HL-60 (cell line): ENCODE measurements at places on chromosomes 5 and 9.

DNA sequence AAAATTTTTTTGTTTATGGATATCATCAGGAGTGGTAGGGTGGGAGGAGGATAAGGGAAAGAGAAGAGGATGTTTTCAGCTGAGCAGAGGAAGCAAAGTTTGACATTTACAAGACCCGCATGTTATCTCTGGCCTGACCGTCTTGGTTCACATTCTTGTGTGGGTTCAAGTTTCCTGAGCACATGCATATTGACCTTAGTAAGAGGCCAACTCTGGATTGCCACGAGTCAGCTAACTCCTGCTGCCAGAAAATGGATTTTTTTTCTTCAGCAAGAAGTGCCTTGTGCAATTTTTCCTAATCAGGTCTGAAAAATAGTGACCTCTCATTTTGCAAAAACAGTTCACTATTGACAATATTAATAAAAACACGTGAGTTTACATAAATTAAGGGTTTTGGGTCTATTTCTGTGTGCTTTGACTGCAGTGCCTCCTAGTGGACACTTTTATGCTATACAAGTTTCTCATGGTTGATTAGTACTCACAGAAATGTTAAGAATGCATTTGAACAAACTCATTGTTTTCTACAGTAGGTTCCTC is 27.1 kb upstream of the BASP1 start:
- DNase-seq: no peak

DNA sequence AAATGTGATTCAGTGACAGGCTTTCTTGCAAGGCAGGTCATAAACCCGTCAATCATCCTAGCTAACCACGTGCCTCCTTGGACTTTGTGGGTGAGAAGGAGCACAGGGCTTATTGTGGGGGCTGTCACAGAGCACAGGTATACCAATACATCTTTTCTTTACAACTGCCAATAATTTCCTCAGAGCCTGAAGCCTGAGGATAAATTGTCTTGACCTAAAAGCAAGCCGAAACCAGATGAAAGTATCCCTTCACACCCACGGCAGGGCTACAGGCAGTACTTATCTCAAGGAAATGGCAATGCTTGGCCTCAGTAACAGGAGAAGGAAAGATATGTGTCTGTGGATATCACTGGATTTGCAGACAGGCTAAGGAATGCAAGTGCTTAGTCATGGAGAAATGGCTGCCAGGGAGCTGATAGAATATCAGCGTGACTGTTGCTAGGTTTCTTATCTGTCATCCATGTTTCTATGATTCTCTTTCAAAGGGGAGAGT is 90.3 kb upstream of the ZNF366 start:
- DNase-seq: no peak

DNA sequence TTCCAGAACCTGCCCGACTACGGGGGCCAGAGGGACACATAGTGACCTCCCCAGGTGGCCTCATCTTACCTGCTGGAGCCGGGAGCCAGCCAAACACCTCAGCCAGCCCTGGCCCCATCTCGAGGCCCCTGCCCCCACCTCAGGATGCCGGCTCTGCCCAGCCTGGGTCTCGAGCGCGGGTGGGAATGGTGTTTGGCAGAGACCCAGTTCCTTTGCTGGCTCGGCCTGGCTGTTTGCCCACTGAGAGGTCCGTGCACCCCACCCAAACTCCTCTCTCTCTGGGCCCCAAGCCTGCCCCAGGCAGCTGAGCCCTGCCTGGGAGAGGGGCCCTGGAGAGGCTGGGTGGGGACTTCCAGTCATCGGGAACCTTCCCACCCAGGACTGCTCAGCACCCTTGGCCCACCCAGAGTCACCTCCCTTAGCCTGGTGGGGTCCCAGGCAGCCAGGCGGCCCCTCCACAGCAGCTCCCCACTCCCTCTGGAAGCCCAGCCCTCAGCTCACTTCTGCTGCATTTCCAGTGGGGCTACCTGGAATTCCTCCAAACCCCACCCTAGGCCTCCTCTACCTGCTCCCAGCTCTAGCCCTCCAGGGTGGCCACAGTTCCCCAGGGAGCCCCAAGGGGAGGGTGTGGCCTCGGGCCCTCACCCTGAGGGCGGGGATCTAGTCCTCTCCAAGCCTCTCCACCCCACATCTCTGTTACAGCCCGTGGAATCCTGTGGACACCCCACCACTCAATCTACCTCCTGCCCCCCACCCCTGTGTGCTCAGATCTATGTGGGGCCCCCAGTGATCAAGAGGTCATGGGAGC is 42.4 kb upstream of the UBAC1 start:
- DNase-seq: no peak

- DNase-seq: no peak
Observed at GRCh38 chr5:123549256-123549904, 37.4 kb downstream of the CSNK1G3 start.

DNA sequence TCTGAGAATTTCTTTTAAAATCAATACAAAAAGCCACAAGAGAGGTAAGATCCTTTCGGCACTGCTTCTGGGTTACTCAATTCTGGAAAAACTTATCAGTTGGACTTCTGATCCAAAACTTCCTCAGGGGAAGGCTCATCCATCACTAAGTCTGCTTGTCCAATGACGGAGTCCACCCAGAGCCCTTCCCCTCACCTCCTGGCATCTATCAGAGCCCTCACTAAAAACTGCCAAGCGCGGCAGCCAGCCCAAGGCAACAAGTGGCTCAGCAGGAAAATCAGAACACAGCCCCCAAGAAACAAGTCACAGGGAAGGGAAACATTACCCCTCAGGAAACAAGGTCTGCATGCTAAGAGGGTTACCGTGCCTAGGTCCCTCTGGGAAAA is 869 bp upstream of the ESM1 start:
- DNase-seq: no peak

DNA sequence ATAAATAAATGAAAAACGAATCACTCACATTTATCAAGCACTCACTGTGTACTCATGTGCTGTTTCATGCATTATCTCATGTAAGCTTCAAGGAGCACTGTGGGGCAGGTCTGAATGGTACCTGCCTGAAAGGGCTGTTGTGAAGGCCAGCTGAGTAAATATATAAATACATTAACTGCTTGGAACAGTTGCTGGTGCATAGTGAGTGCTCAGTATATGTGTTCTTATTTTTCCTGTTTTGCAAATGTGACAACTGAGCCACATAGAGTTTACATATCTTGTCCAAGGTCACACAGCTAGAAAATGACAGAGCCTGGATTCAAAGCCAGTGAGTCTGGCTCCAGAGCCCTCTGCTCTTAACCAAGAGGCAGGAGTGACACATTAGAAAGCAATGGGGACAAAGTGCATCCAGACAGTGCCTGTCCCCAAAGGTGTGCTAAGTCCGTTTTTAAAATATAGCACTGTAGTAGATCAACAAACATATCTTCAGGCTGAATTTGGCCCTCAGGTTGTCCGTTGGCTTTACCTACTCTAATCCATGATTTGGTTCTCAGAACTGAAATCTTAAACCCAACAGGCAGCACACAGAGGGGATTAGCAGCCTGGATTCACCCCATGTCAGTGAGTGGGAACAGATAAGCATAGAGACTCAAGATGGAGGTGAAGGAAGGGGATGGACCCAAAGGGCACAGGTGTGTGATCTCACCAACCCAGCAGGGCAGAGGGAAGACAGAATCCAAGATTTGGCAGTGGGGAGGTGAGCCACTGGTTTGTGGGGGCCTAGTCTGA is 70.8 kb downstream of the WWC1 start:
- no peak for DNase-seq

GRCh38 chr9:132125361-132125760 is 36.5 kb upstream of the NTNG2 start:
- DNase-seq: no peak

DNA sequence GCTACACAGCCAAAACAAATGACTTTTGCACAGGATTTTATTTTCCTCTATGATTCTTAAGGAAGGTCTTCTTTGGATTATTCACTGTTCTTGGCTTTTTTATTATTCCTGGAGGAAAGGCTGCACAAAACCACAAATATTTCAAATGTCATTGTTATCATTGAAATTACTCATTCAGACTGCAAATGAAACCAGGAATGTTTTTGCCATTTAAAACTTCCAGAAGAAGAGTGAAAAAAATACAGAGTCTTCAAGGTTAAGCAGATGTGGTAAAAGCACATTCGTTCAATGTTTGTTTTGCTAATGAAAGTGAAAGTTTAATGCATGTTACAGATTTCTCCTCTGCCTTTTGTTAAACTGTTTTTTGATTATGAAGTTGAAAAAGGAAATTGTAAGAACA is 238.2 kb downstream of the TLE4 start:
- DNase-seq: no peak

GRCh38 chr9:37947471-37947870 is 43.5 kb upstream of the SLC25A51 start:
- no peak for DNase-seq

DNA sequence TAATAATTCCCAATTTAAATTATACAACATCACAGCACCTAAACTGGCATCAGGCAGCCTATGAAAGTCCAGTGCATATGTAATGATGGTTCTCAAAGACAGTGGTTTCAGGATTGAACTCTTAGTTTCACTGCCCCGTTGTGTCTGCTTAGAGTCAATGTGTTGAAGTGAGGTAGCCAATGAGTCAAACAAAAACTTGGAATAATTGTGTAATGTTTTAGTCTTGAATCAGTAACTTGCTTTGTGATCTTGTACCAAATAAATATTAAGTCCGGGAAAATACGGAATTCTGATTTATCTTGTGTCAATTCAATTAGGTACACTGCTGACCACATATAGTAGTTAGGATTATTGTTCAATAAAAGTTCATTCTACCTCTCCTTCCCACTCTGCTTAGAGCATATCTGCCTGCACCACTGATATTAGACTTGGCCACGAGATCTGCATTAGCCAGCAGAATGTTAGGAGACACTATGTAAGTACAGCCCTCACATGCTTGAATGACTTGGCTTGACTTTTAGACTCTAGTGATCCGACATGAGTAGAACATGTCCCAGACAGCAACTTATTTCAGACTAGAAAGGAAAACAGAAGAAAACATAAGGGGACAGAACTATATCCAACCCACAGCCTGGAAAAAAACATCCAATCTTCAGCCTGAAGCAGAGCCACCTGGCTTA is 441.5 kb upstream of the PTGER4 start:
- no peak for DNase-seq

DNA sequence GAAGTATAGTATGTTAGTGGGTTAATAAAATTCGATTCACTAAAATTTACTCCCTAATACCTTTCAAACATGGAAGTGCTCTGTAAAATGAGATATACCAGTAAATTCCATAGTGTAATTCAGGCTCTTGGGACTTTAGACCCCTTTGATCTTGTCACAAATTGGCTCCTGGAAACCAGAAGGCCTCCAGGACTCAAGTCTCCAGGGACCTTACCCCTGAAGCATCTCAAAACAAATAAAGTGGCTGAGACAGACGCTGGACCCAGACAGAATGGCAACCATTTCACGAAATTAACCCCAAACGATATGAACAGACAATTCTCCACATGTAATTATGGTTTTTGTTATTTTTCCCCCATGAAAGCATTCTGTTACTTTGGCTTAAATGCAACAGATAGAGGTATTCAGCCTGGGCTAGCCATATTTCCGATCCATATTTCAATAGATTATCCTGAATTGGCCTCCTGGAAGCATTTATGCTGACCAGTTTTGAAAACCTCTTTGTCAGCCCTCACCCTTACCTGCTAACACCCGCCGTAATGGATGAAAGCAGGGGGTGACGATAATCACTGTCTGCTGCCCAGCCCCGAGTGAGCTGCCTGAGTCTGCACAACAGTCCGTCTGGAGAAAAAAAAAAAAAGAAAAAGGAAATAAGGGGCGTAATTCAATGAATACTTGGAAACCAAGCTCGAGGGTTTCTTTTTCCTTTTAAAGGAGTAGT is 34.1 kb upstream of the EFNA5 start:
- no peak for DNase-seq

- no peak for DNase-seq
Observed at GRCh38 chr9:110911659-110912418, 126.4 kb downstream of the LPAR1 start.

DNA sequence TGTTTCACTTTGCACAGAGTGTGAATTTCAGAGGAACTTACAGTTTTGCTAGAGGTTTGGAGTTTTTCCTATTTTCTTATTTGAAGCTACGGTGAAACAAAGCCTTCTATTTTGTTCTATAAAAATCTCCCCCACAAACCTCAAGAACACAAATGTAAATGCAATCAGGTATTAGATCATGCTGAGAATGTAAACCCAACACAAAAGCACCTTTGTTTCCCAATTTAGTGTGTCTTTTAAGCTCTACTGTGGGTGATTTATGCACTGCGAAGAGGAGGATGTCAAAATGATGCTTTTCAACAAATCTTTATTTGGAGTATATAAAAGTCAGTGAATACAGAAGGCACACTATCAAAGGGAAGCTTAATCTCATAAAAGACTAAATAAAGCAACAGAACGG is 4.3 kb upstream of the DRD1 start:
- DNase-seq: no peak

- DNase-seq: no peak
Observed at GRCh38 chr9:132485393-132485792, 75.4 kb downstream of the CFAP77 start.

DNA sequence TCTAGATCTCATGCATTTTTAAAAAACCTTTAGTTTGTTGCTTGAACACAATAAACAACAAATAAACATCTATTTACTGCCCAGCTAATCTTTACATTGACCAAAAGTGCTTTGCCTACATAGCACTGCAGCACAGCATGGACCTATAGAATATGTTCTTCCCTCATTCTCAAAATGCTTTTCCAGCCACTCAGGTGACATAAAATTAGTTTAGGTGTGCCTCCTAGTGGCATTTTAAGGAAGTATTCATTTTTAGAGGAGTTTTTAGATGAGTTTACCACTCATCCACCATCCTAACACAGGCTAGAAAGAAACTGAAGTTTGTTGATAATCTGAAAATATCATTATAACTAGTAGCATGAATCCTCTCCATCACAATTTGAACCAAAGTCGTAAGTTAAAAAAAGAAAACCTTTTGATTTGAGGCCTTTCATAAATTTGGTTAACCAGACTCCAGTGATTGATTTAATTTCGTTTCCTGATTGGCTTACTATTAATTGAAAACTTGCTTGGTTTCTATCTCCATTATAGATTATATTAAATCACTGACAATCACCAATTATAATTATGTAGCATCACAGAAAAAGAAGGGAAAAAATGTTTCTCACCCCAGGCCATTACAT is 12.6 kb downstream of the PLGRKT start:
- DNase-seq: no peak

DNA sequence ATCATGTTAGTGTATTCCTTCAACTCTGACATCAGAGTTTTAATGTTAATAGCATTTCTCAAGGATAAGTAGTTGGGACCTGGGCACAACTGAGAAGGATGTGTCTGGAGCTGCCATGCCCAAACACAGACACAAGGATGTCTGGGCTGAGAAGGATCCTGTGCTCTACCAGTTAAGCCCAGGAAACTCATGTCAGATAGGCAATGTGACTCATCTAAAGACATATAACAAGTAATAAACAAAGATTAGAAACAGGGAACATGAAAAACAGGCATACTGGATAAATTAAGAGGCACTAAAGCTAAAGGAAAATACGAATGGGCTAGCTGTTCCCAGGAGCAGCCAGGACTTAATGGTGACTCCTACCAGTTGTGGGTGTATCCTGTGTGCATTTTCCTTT is 9.1 kb upstream of the EGFLAM start:
- no peak for DNase-seq

GRCh38 chr5:41097642-41098041 is 26.5 kb upstream of the MROH2B start:
- DNase-seq: no peak
